Left renal cortex interstitium (tissue), 4 donors: ENCODE measurements at places on chromosomes 12 and 14. TPM values are rescaled to one million over a fixed set of nuclear protein-coding genes. Genes with fewer than 3 reads are reported as not detected.

GRCh38 chr12:6345319-6346091 lies 3.6 kb upstream of the TNFRSF1A start:
- no peak for DNase-seq

DNA sequence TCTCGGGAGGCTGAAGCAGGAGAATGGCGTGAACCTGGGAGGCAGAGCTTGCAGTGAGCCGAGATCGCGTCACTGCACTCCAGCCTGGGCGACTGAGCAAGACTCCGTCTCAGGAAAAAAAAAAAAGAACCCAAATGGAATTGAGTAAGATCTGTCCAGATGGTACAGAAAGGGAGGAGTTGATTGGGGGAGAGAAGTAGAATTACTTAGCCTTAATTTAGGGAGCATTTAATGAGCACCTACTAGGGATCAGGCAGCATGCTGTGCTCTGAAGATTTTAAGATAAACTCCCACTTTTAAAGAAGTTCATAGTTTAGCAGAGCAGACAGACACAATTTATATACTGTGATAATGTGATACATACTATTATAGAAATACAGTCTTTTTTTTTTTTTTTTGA lies 4.5 kb downstream of the RAB5B start:
- DNase-seq = no peak

GRCh38 chr12:84408936-84409335 lies 503.7 kb downstream of the SLC6A15 start:
- no peak for DNase-seq

GRCh38 chr12:103538397-103538796 lies 42.6 kb upstream of the C12orf42 start:
- no peak for DNase-seq

DNA sequence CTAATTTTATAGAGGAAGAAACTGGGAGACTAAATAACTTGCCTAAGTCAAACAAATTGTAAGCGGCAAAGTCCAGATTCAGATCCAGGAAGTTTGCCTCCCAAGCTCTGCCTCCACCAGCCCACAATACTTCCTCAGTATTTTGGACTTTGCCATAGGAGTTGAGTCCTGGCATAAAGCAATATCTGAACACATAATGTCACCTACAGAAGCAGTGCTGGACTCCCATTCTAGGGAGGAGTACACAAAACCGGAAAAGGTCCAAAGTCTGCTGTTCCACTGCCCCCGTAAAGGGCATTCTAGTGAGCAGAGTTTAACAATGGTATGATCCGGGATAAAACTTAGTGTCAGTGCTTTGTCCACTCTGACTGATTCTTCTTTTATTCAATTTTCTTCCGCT lies 340.5 kb downstream of the FUT8 start:
- DNase-seq = no peak

- DNase-seq = no peak
Measured at GRCh38 chr14:76423534-76423933, 47.6 kb downstream of the ESRRB start.

DNA sequence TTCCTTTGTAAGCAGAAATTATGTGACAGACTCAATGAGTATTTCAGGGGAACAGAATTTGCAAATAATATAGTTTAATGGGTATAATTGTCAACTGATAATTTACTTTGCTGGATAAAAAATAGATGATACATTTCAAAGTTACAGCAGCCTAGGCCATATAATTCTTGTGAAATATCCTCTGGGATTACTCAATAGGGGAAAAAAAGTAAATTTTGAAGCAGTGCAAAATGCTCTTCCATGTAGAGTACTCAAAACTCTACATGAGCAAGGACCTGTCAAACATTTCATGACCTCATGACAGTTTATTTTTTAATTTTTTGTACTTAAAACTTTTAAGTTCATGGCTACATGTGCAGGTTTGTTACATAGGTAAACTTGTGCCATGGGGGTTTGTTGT lies 163.3 kb downstream of the DACT1 start:
- DNase-seq = no peak

Gene NFATC4
- 49.8 TPM for polyA plus RNA-seq

Gene MIS18BP1
- 54.9 TPM for polyA plus RNA-seq

Gene TOMM20L
- polyA plus RNA-seq = 1.4 TPM
